Stimulated activated CD8-positive, alpha-beta memory T cell treated with anti-CD3 and anti-CD28 coated beads, Interleukin-4, amount 100 ng/mL, for 48 hours (primary cell): ENCODE measurements at places on chromosomes 4 and X.

DNA sequence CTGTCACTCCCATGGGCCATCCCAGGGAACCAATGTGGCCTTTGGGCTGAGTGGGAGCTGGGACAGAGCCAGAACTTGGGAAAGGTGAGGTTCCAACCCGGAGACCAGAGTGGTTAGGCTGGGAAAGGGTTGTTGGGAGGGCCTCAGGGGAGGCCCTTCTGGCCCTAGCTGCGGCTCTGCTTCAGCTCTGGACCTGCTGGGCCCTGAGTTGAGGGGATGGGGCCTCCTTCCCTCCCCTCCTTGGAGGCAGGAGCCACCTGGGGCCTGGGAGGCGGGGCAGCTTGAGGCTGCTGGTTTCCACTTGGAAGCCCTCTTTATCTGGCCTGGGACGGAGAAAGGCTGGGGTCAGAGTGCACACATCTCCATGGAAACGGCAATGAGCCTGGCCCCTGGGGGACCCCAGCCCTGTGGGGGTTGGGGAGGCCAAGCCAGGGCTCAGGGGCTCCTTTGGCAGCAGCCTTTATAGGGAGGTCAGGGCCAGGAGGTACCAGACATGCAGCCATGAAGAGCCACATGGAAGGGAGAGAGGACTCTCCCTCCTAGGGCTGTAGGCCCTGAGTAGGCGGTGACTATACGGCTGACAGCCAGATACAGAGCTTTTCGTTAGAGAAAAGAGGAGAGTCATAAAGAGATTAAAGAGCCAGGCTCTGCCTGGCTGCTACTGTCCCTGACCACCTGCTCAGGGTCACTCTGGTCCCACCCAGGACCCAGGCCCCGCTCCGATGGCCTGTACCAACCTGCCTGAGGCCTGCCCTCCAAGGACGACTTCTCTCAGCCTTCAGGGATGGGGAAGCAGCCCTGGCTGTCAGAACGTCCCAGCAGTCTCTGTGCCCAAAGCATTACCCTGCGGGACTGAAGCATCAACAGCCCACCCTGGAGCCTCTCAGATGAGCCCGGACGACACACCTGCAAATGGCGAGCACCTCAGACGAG is 6.9 kb upstream of the NSD2 start:
- no peak for DNase-seq

GRCh38 chr4:42282081-42282901 is 115.0 kb upstream of the SHISA3 start:
- DNase-seq: peak; percentile 34

GRCh38 chrX:150762258-150763165 is 69.3 kb downstream of the MTMR1 start:
- DNase-seq: no peak

- no peak for DNase-seq
These were observed 92.3 kb upstream of the SLC7A11 start for GRCh38 chr4:138334346-138335016.

DNA sequence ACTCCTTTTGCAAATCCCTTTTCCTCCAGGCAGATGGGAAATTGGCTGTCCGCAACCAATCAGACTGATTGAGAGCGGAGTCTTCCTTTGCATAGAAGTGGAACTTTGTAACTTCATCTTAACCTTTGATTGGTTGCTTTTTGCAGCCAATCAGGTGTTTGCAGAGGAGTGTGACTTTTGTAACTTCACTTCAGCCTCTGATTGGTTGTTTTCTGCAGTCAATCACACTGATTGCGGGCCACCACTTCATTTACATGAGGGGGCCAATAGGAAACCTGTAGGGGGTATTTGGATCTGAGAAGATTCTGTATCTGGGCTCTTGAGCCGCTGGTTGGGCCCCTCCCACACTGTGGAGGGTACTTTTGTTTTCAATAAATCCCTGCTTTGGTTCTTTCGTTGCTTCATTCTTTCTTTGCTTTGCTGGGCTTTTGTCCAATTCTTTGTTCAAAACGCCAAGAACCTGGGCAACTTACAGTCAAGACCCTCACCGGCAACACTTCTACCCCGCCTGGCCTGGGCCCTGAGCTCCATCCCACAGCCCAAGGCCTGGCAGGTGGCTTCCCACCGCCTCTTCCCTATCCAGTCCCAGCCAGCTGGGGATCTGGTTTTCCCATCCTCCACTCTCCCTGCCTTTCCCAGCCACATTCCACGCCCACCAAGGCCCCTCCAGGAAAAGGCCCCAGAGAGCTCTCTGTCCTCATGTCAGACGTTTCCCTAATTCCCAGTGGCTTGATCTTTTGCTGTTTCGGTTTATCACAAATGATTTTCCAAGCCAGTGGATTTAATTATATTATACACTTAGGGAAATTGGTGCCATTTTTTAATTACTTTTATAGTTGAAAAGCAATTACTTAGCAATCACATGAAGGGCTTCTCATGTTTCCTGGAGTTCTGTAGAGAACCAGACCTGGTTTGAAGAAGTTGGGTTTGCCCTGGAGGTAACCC is 110.2 kb upstream of the STX18 start:
- no peak for DNase-seq

GRCh38 chr4:56668267-56668666 is 12.8 kb downstream of the HOPX start:
- DNase-seq: no peak

GRCh38 chr4:107993969-107994368 is 4.3 kb downstream of the HADH start:
- no peak for DNase-seq
